Vagina (tissue), 2 donors: ENCODE measurements at places on chromosomes 16 and 17. TPM values are rescaled to one million over a fixed set of nuclear protein-coding genes. Genes with fewer than 3 reads are reported as not detected.

MTSS2 gene
- total RNA-seq, result 102 TPM

- no peak for DNase-seq
These were observed 1.6 kb downstream of the CD7 start for GRCh38 chr17:82315703-82316358.

DDX19B gene
- 47.6 TPM for total RNA-seq

TMEM92 gene
- 0.74 TPM for total RNA-seq

GRCh38 chr16:56600398-56600999, 7.9 kb upstream of the MT2A start:
- no peak for DNase-seq

GRCh38 chr16:49200223-49200820, 81.3 kb downstream of the CBLN1 start:
- no peak for DNase-seq

NPIPB13 gene
- total RNA-seq, result 0.25 TPM

DPEP2 gene
- 2.0 TPM for total RNA-seq

- no peak for DNase-seq
These were observed 91.3 kb downstream of the MAF start for GRCh38 chr16:79509211-79509631.

DNA sequence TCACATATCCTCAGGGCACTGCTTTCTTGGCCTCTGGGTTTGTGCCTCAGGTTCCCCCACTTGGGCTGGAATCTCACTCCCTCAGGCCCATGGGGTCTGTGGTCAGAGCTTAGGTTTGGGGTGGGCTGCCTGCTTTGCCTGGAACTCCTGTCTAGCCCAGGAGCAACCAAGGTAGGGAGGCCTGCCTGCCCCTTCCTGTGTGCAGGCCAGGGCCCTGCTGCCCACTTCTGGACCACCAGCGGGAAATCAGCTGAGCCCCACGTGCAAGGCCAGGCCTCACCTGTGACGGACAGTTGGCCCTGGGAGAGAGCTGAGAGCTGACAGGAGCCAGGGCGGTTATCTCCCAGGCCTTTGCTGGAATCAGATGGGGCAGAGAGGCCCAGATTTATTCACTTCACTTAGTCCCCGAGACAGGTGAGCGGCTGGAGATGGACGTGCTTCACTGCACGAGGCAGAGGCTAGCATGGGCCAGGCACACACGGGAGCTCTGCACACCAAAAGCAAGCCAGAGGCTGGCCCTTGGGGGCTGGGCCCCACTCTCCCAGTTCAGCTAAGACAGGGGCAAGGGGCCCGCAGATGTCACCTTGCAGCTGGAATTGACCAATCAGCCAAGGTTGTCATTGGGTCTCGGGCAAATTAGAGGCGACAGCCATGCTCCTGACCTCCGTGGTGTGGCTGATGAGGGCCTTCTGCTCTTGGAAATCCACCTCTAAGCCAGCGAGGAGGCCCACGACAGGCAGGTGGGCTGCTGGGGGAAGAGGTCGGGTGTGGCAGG, 49.9 kb upstream of the DOC2B start:
- no peak for DNase-seq

DNA sequence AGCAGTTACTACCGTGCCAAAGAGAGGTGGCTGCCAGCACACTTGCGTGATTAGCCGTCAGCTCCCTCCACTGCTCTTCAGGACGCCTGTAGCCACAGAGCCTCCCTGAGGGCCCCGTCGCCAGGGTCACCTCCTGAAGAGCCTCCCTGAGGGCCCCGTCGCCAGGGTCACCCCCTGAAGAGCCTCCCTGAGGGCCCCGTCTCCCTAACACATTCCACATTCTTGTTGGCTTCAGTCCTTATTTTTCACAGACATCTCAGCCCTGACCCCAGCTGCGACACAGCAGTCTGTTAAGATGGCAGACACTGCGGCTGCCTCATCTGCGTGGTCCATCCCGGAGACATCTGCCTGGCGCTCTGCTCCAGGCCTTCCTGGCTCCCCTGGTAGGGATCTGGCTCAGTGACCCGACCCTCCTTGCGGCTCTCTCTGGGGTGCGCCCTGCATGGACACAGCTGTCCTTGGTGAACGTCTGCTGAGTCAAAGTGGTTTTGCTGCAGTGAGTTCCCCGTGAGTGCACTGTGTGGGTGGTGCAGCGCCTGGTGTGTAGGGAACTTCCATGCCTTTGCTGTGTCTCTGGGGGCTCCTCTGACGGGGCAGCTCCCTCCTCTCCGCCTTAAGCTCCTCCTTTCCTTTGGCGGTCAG, 11.4 kb downstream of the ACSF3 start:
- no peak for DNase-seq

DNA sequence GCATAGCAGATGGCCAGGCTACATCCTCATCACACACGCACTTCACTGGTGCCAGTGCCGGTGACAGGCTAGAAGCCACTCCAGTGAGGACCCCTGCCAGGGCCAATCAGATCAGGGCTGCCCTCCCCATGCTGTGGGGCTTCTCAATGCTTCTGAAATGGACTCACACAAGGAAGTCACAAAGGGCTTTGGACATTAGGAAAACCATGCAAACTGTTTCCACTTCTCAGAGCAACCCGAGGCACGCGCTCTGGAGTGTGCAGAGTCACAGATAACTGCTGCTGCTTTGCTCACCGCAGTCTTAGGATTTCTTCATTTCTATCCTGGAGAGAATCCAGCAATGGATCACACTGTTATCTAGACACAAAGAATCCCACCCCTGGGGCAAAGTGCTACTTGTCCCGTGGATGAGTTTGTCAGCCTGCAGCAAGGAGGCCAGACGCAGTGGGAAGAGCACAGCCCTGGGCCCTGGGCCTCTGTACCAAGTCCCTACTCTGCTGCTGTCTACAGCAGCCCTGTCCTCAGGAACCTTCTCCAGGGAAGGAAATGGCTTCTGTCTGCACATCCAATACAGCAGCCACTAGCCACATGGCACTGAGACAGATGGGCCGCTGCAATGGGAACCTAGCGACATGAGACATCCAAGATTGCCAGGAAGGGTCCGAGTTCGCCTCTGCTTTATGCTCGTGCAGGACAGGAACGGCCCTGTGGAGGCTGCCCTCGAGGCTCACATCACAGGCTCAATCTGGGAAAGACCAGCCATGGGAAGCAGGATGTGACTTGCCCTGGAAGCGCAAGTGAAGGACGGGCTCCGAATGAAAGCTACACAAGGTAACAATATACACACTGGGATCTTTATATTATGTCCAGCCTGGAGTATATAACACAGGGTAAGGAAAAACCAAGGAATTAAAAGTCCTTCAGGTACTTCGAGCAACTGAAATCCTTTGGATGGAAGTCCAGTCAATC, 169.3 kb downstream of the ZFHX3 start:
- DNase-seq, result no peak

RAB11FIP4 gene
- 11.0 TPM for total RNA-seq

TNFRSF12A gene
- total RNA-seq, result 12.3 TPM

DNA sequence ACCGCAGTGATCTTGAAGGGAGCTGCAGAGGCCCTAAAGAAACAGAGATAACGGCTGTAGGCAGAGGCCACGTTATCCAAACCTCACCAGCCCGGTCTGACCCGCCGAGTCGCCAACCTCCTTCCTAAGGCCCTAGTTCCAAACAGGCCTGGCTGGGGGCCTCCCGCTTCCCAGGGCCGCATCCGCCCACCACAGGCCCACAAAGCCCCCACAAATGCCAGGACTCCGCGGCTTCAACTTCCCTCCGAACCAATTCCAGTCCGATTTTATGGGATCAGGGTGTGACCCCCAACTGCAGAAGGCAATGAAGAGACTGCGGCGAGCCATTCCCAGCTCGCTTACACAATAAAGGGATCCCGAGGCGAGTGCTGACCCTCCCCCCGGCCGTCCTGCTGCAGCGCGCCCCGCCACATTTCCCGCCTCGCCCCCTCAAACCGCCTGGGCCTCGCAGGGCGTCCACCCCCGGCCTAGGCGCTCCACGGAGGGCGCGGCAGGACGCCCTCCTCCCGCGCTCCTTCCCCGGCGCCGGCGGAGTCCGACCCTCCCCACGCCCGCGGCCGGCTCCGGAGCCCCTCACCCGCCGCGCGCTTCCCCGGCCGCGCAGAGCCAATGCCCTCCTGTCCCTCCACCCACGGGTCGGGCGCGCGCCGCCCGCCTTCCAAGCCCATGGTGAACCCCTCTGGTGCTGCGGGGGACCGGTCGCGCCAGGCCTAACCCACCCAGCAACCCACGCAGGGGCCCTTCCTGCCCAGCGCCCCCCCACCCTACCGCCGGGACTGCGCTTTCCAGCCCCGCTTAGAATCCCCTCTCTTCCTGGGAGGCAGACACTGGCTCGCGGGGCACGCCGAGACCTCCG, 926 bp downstream of the MYH10 start:
- no peak for DNase-seq

GRCh38 chr17:32769846-32770245, 107.1 kb downstream of the MYO1D start:
- no peak for DNase-seq

GRCh38 chr16:30921748-30922419, 1.5 kb upstream of the FBXL19 start:
- DNase-seq, result no peak

DNA sequence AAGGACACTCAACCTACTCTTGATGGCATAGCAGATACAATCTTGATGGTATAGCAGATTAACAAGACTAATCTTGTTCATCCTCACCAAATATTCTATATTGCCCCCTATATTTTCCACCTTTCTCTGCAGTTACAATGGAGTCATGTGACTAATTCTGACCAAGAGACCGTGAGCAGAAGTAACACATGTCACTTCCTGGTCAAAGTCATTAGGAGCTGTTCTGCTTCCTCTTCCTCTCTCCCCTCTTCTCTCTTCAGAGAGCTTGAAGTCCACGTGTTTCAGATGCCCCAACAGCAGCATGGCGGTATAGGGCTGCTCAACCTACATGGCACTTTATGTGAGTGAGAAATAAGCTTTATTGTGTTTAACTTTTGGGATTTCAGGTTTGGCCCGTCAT, 55.3 kb upstream of the ERCC4 start:
- DNase-seq, result no peak

GRCh38 chr16:75228143-75228976, 9.6 kb downstream of the CTRB1 start:
- DNase-seq, result no peak

DNA sequence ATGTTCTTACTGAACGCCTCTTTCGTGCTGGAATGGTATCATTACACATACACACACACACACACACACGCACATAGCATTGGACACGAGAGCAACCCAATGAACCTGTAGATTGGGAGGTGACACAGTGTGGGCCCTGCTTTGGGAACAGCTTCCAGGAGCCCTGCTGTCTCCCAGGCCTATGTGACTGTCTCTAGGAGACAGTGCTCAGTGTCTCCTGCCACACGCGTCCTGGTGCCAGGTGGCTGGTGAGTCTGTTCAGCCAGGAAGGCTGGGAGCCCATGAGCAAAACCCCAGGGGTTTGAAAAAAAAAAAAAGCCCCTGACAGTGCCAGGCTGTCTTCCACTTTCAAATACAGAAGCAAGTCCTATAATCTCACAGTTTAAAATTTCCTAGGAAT, 2.4 kb upstream of the SPOP start:
- DNase-seq, result no peak
